ENCODE measurements at places on chromosomes 2 and 18.

GRCh38 chr2:147405651-147406050 is 439.2 kb upstream of the ACVR2A start:
- DNase-seq: no peak

DNA sequence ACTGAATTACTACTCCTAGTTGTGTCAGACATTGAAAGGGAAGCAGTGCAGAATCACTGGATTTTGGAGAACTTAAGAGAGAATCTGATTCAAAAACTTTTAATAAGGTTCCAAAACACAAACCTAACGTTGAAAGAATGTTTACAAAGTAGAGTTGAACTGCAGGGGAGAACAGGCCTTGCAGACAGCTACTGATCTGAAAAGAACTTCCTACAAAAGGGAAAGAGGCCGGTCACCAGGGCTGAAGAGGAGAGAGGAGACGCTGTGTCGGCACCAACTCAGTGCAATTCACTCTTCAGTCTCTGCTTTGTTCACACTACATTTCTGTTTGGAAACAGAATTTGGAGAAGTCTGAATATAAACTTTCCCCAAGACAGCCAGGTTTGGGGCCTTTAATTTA is 124.0 kb downstream of the GAREM1 start:
- DNase-seq: no peak

GRCh38 chr2:113201496-113202304 is 27.9 kb downstream of the PSD4 start:
- no peak for DNase-seq

DNA sequence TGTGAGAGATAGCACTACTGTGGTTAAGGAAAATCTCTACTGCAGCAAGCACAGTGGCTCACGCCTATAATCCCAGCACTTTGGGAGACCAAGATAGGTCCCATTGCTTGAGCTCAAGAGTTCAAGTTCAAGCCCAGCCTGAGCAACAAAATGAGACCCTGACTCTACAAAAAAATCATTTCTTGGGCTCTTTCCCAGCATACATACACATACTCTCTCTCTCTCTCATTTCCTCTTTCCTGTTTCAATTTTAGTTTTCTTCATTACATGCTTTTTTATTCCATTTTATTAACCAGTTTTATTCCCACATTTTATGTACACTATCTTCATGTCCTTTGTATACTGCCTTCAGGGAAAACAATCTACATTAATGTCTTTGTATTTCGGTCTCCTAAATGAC is 14.6 kb downstream of the WDR33 start:
- no peak for DNase-seq

DNA sequence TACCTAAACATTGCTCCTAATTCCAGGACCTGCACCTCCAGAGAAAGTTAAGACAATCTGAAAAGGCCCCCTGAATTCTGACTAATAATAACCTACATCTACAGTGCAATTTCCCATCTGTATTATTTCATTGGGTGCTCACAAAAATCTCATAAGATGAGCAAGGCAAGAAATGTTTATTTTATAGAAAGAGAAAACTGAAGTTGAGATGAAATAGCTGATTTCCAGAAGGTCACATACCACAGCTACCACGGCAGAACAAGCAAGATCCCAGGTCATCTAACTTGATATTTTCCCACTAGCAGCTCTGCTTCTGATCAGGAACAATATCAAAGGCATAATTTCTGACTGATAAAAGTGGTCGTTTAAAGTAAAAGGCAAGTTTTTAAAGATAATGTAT is 105.8 kb upstream of the COL5A2 start:
- DNase-seq: no peak

GRCh38 chr2:240645346-240645745 is 20.1 kb downstream of the GPR35 start:
- no peak for DNase-seq

DNA sequence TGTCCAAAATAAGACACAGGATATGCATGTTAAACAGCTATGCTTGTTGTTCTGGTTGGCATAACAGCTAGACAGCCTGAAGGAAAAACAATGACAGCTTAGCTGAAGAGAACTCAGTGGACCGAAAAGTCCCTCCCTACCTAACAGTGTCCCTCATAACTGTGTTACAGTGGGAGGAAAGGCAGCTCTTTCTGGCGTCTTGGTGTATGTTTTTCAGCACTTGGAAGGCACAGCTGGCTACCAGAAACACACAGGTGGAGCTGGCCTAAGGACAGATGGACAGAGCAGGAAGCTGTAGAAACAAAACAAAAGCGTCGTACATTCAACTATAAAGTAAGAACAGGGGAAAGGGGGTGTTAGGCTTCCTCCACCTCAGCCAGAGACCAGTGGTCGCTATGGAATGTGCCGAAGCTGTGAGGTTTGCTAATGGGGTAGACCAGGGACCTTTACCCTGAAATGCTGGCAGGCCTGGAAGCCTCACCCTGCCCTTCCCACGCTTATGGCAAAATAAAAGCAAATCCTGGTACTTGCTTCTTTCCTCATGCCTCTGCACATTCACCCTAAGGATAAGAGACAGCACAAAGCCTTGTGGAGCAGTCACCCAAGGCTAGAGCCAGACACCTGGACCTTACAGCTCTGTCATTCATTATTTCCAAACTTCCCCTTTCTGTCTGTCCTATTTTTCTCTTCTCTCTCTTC is 103.5 kb upstream of the TRIB2 start:
- no peak for DNase-seq

GRCh38 chr2:113027691-113028090 is 22.4 kb downstream of the IL36A start:
- DNase-seq: no peak

GRCh38 chr2:222952204-222952603 is 91.4 kb downstream of the ACSL3 start:
- DNase-seq: peak; percentile 53

DNA sequence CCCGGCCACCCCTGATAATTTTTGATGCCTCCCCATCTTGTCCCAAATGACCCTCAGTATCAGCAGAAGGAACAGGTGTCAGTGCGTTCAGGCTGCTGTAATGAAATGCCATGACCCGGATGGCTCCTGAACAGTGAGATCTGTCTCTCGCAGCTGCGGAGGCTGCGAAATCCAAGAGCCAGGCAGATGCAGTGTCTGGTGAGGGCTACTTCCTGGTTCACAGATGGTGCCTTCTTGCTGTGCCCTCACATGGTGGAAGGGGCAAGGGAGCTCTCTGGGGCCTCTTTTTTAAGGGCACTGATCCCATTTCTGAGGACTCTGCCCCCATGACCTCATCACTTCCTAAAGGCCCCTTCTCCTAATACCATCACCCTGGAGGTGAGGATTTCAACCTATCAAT is 152.2 kb downstream of the TWIST2 start:
- no peak for DNase-seq

DNA sequence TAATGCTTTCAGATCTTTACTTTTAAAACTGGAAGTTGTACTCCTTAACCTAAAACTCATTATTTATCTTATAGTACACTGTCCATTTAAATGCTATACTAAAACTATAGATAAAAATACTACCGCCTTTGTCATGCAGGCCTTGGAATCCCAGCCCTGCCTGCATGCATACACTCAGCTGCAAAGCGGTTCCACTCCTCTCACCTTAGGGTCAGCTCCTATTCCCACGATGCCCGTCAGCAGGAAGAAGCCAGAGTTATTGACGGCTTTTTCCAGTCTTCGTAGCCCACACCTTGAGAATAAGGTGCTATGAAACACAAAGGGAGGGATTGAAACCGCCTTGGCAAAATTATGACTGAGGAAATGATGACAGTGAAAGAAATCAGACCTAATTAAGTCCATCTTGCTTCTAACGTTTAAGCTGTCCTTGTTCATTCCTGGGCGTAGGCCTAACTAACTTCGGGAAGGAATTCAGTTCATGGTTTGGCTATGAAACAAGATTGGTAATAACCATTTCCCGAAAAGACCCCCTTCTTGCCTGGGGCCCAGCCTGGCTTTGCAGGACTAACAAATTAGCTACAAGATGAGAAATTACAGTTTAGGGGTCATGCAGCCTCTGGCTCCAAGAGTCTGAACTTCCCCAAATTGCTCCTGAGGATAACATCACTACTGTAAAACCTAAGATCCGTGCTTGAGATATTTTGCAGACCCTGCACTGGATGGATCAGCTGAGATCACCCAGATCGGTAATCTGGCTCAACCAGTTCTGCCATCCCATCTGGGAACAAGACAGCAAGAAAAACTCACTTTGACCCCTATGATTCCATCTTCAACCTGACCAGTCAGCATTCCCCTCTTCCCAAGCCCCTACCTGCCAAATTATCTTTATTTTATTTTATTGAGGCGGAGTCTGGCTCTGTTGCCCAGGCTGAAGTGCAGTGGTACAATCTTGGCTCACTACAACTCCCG is 17.1 kb downstream of the EPB41L5 start:
- no peak for DNase-seq

- DNase-seq: no peak
These were observed 256.9 kb upstream of the COPS8 start for GRCh38 chr2:236828820-236829219.

DNA sequence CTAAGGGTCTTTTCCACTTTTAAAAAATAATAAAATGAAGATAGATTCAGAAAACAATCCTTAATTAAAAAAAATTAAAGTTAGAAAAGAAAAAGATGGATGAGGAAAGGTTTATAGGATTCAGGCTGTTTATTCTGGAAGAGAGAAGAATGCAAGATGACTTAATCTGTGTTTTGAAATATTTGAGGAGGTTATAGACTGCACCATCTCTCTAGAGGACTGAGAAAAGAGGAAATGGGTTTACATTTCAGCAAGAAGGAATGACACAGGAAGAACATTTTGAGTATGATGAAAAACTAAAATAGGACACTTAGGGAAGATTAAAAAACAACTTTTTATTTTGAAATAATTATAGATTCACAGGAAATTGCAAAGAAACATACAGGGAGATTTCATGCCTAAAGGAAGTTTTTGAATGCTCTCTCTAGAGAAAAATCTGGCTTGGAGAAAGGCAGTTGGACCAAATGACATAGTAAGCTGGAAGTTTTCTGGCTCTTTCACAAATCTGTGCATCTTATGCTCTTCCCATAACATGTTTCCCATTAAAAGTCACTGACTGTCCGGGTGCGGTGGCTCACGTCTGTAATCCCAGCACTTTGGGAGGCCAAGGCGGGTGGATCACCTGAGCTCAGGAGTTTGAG is 75.0 kb downstream of the CERS6 start:
- DNase-seq: no peak

DNA sequence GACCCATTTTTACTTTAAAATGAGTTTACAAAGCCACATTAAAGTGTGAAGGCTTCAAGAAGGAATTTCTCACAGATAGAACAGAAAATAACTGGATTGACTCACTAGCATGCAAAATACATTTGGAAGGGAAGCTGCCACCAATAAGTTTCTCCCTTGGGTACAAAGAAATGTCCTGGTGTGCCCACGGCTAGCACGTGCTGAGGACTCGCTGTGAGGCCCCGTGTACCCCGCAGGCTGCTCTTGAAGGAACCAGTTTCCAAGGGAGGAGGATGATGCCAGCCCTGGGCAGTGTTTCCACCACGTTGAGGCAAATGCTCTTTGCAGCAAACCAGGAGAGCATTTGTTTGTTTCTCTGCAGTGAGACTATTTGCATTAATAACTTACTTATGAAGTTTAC is 207.3 kb downstream of the SH3RF3 start:
- no peak for DNase-seq
